Jurkat, Clone E6-1 (cell line): ENCODE measurements at places on chromosomes 1 and 21.

DNA sequence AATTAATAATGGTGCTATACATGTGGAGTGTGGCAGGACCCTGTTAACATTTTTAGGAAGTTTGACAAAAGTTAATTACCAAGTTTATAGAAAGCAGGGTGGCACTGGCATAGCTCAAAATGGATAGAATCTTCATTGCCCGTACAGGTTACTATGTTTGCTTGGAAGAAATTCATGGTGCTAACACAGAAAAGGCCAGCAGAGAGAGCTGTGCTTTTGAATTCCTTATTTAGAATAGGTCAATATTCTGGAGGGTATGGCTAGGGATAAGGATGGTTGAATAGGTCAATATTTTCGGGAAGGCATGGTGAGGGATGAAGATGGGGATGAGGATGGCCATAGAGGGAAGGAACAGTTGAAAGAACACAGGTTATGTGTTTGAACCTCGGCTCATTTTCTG, 345.1 kb downstream of the LMO4 start:
- no peak for DNase-seq

DNA sequence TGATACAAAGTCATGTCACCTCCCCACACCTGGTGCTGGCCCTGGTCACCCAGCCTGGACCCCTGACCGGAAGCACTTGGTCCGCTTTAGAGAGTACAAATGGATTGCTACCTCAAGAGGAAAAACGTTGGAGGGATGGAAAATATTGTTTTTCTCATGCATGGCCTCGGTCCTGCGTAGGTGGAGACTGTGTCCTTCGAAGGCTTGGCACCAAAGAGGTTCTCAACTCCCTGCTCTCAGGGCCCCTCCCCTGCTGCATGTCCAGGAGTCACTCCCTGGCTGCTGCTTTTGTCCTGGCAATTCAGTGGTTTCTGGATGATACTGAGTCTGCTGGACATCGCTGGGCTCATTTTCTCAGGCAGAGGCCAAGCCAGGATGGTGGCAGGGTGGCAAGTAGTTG, 529.8 kb downstream of the KIF26B start:
- no peak for DNase-seq

- DNase-seq = peak; percentile 91
These were observed 10.4 kb downstream of the CLCNKB start for GRCh38 chr1:16053781-16054502.

DNA sequence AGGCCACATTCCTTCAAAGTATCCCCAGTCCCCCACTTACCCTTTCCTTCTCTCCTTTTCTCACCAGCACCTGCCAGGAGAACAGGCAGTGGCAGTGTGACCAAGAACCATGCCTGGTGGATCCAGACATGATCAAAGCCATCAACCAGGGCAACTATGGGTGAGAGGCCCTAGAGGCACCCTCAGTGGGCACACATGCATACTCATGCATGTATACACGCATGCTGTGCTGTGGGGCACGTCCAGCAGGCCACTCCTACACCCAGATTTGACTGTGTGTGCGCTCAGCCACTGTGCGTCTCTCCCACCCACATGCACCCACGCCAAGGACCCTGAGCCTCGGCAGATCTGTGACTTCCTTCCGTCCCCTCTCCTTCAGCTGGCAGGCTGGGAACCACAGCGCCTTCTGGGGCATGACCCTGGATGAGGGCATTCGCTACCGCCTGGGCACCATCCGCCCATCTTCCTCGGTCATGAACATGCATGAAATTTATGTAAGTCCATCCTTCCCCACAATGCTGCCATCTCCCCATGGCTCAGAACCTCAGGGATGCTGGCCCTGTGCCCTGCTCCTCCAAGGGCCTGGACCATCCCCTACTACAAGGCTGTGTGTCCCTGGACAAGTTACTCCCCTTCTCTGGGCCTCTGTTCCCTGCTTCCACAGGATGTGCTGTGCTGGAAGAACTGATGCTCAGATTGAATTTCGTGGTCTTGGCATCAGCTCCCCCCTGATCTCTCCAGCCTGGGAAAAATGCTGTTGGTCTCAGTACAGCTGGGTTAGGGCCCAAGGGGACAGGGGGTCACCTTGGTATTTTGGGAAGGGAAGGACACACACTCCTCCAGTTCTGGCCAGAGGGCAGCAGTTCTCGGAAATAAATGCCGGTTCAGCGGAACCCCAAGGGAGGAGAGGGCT, 7.0 kb downstream of the TINAGL1 start:
- DNase-seq = no peak

DNA sequence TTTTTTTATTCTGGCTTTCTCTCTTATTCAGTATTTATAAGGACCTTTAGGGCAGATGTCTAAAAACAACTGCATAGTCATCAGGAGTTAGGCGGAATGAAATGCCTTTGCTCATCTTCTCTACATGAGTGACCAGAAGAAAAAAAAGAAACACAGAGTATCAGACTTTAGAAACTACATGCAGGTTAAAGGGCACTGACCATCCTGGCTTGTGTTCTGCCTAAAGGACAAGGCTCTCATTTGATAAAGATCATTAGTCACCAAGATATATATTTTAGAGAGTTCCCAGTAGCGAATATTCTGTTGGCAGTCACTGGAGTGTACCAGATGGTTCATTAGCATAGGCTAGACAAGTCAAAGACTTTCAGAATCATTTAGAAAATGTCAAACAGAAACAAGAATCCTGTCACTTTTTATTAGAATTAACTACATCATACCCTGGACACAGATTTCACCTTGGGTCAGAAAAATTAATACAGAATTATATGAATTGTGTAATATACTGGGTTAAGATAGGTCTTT, 145.6 kb downstream of the NR5A2 start:
- no peak for DNase-seq

GRCh38 chr1:212290608-212291007, 5.4 kb downstream of the PPP2R5A start:
- no peak for DNase-seq

GRCh38 chr1:58883888-58884482, 100.1 kb upstream of the JUN start:
- peak; percentile 49 for DNase-seq

DNA sequence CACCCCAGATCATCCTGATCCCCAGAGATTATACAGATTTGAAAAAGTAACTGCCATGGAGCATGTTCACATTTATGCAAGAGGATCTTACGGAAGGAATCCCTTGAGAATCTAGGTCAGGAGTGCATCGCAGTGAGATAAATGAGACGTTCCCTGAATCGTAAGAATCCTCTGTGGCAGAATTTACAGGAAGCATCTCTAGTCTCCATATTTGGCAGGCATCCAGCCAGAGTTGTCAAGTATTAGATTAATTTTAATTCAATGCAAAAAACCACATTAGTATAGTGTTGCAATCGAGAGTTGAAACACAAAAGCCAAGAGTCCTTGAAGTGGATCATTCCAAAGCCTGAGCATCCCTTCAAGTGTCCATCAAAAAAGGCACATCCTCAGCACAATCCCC, 100.8 kb downstream of the RRAGC start:
- no peak for DNase-seq

- DNase-seq = no peak
These were observed 78.6 kb downstream of the EXTL2 start for GRCh38 chr1:100816049-100816448.

GRCh38 chr21:29583424-29583924, 284.8 kb downstream of the BACH1 start:
- DNase-seq = no peak
